ENCODE measurements at places on chromosomes 4 and X. TPM values are rescaled to one million over a fixed set of nuclear protein-coding genes. Genes with fewer than 3 reads are reported as not detected.
A peak's percentile ranks its signal among the peaks of the same experiment; 100 is the strongest.

DNA sequence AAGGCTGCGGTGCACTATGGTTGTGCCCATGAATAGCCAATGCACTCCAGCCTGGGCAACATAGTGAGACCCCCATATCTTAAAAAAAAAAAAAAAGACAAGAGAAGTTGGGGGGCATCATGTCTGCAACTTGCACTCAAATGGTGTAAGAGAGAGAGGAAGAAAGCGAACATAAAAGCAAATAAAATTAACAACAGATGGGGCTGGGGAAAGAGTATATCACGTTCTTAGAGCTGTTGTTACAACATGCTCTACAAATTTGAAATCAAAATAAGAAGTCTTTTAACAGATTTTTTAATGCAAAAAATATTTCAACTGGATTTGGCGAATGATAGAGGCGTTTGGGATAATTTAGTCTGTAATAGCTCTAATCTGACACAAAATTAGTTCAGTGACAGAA is 144.9 kb downstream of the FNIP2 start:
- DNase-seq = no peak

- no peak for DNase-seq
These were observed 317.7 kb downstream of the INPP4B start for GRCh38 chr4:142528433-142528832.

DNA sequence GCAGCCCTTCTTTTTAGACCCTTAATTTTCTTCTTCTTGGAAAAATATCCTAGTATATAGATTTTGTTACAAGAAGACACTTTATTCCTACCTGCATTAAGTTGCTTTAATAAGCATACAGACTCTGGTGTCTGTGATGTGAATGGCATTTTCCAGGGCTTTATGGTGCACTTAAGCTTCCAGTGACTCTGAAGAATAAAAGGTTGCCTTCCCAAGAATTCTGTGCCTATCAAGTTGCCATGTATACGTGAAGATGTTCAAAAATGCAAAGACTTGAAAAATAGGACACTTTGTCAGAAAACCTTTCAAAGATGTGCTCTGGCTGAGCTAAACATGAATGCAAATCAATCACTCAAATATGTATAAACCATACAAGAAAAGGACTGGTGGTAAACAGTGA is 110.9 kb downstream of the RS1 start:
- DNase-seq = no peak

DNA sequence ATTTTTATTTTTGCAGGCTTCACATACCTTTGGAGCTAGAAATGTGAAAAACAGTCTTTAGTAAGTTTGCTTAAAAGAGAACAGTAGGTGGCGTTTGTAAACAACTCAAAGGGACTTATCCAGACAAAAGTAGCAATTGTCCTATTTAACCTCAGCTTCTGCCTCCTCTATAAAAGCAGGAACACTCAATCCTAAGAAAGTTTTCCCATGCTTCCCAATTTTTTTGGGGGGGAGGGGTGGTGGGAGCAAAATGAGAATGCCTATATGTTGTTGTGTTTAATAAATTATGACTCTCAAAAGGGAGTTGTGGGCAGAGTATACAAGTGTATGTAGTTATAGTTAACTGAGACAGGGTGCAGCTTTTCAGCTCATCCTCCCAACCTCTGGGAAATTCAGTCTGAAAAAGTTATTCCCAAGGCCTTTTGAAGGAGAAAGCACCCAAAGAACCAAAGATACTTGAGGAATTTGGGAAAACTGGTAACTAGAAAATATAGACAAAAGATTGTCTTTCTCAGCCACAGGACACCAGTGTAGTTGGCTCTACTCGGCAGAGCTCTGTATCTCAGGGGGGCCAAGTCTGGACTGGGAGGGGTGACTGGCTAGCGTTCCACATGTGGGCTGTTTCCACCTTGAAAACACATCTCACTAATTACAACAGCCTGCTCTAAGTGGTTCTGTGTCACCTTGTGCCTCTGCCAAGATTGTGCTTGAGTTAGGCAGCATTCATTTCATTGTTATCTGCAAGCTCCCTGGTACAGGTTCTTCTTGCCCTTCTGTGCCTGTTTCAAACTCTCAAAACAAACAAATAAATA is 2.8 kb downstream of the SFRP2 start:
- DNase-seq = no peak

GRCh38 chr4:82905205-82905604 is 4.7 kb downstream of the THAP9 start:
- DNase-seq = peak; percentile 40

GRCh38 chrX:87299563-87300160 is 217.9 kb upstream of the KLHL4 start:
- DNase-seq = no peak

DNA sequence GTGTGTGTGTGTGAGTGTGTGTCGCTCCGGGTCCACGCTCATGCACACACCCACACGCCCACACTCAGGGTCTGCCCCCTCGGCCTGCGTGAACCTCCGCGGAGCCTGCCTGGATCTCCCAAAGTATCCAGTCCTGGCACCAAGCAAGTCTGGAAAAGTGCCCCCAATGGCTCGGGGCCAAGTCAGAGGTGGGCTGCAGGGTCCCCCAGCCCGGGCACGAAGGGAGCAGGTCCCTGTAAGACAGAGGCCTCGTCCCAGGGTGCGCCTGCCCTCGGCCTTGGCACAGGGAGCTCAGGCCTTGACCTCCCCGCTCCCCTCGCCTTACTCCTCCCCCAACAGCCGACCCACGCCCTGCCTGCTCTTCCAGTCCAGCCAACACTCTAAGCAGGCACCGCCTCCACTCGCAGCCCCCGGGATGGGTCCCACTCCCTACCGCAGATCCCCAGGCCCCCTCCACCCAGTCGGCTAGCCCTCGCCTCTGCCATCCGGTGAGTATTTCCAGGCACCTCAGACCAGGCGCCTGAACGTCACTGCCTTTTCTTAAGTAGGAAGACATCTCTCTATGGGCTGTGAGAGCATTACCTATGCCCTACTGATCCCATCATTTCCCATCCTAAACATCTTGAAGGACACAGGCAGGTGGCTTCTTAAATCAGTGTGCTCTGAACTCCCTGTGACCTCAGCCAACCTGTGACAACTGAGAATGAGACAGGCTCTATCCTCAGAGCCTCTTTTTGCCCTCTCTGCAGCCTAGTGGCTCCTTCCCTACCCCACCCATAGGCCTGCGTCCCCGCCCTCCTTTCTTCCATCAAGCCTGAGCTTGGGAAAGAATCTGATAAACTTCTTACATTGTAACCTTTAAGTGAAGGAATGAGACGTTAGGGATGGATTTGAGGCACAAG is 704 bp downstream of the FAM114A1 start:
- no peak for DNase-seq

The CTAG1B gene
- not detected for total RNA-seq

The ZNF595 gene
- 14.4 TPM for total RNA-seq

The SSX1 gene
- not detected for total RNA-seq

The CXCL13 gene
- total RNA-seq = not detected

The TLR7 gene
- total RNA-seq = 0.28 TPM

The PCDH11X gene
- total RNA-seq = not detected

The ABCE1 gene
- 198 TPM for total RNA-seq

The FGB gene
- not detected for total RNA-seq

The DGKK gene
- not detected for total RNA-seq

Measured in activated naive CD8-positive, alpha-beta T cell treated with anti-CD3 and anti-CD28 coated beads for 36 hours (primary cell).